ENCODE measurements at places on chromosomes 1 and 21.

DNA sequence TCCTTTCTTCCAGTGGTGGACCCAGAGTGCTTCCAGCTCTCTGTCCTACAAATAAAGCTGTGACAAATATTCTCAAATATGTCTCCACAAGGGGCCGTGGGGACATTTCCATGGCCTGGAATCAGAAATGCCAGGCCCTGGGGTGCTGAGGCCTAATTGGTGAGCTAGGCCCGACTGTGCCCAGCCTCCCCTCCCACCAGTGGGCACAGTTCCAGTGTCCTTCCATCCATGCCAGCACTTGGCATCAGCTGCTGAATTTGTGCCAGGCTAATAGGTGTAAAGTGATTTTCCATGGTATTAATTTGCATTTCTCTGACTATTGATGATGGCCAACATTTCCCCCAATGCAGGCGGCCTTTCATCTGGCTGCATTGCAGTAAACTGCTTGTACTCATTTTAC lies 48.5 kb upstream of the B3GALT5 start:
- no peak for DNase-seq

GRCh38 chr1:117290890-117291289 lies 76.4 kb upstream of the MAN1A2 start:
- no peak for DNase-seq

DNA sequence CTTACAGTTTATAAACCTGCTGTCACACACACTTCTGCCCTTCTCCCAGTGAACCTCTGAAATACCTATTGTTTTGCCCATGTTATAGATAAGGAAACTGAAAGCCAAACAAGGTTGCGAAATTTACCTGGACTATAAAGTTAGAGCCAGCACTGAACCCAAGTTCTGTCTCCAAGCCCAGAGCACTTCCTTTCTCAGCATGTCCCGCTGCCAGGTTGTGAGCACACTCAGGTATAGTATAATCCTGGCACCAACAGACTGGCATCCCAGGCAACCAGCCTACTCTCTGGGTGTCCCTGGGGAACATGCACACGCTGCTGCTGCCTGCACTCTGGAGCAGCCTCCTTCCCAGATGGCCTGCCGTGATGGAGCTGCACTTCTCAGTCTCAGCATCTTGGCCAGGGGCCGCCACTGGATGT lies 45.1 kb downstream of the PGBD5 start:
- DNase-seq, result no peak

DNA sequence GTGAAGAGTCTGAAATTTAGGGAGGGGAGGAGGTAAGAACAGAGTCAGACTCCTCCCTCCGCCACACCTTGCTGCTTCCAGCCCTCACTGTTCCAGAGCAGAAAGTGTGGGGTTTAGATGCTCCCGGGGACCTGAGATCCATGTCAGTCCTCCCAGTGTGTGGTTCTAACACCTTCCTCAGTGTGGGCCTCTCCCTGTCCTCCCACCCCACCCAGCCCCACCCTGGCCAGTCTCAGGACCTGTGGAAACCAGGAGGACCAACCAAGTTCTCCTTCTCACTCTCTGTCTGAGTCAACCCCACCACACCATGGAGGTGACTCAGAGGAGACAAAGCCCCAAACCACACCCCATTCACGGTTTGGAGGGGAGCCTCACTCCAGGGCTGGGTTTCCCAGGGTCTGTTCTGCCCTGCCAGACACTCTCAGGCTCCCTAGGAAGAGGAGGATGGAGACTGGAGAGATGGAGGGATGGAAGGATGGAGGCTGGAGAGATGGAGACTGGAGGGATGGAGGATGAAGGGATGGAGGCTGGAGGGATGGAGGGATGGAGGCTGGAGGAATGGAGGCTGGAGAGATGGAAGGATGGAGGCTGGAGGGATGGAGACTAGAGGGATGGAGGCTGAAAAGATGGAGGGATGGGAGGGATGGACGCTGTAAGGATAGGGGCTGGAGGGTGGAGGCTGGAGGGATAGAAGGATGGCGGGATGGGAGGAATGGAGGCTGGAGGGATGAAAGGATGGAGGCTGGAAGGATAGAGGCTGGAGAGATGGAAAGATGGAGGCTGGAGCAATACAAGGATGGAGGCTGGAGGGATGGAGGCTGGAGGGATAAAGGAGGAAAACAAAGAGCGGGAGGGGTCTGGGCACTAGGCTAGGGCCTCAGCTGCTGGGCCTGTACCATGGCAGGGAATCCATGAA lies 100.9 kb upstream of the RUNX3 start:
- DNase-seq, result no peak

- DNase-seq, result no peak
Measured at GRCh38 chr1:79215311-79215710, 208.8 kb upstream of the ADGRL4 start.

- no peak for DNase-seq
Measured at GRCh38 chr21:36030581-36031189, 29.6 kb downstream of the SETD4 start.

DNA sequence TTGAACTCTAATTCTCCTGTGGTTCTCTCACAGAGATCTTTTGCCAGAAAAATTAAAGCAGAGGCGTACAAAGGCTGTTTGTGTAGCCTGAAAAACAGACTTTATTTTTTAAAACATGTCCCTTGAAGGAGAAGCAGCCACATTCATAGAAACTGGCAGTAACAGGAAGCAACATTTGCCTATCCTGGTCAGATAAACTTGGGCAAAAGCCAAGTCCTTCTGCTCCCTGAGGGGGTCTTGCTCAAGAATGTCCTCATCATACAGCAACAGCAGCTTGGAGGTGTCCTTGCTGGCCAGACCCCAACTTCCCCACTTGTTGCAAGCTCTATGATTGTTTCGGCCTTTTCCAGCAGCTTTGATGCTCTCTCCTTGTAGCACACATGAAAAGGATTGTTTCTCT lies 36.3 kb downstream of the MSTO1 start:
- no peak for DNase-seq

GRCh38 chr1:212612041-212612961 lies 3.7 kb downstream of the ATF3 start:
- no peak for DNase-seq

DNA sequence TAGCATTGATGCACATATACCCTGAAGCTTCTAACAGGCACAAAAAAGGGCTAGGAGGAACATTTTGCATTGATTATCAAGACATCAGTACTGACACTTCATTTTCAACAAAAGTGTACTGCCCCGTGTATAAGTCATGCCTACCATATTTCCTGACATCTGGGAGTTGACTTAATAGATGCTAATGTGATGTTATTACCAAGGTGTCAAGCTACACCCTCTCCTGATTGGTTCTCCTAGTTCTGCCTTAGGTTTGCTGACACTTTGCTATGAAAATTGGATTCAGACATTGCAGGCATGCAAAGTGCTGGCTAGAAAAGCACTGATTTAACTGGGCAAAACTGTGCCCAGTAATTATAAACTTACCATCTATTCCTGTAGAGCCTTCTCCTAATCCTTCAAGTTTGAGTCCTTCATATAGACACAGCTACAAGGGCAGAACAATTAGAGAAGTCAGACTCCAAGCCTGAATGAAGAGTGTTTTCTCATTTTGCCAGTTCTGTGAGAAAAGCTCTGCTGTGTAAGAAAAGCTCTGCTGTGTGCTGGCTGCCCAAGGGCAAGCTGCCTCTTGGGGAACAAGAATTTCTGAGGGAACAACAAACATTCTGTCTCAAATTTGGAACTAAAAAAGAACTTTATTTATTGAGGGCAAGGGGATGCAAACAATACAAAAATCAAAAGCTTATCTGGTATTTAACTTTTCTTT lies 11.2 kb downstream of the S100A10 start:
- no peak for DNase-seq

DNA sequence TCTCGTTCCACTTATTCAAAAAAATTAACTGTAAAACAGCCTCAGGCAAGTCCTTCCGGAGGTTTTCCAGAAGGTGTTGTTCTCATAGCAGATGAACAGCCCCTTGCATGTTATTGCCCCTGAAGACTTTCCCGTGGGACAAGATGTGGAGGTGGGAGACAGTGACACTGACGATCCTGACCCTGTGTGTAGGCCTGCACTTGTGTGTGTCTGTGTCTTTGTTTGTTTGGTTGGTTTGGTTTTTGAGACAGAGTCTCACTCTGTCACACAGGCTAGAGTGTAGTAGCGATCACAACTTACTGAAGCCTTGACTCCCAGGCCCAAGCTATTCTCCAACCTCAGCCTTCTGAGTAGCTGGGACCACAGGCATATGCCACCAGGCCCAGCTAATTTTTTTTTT lies 12.6 kb downstream of the ETV3L start:
- DNase-seq, result no peak

DNA sequence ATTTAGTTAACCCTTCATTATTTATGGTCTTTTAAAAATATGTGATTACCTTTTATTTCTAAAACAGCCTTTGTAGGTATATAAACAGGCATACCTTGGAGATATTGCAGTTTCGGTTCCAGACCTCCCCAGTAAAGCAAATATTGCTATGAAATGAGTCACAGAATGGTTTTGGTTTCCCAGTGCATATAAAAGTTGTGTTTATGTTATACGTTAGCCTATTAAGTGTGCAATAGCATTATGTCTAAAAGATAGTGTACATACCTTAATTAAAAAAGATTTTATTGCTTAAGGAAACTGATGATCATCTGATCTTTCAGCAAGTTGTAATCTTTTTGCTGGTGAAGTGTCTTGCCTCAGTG lies 44.1 kb downstream of the XCL2 start:
- DNase-seq, result no peak

DNA sequence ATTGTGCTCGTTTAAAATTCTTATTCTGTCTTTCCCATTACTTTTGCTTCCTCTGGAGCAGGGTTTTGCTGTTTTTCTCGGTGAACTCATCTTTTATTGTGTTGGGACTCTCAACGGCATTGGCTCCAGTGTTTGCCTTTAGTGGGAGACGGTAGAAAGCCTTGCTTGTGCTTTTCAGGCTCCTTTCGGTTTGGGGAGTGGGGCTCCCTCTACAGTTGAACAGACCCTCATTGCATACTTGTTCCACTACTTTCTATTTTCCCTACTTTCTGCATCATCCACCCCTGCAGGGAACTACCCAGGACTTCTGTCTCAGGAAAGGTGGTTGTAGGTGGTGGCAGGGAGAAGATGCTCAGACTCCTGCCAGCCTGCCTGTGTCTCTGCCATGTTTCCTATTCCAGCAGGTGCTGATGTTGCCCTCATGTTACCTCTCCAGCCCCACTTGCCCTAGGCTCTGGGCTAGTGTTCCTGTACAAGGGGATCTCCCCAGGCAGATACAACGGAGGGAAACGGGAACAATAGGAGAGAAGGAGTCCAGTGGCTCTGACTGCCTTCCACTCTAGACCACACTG lies 68.5 kb upstream of the ZBTB18 start:
- no peak for DNase-seq

GRCh38 chr1:59165353-59165752 lies 131.5 kb upstream of the FGGY start:
- no peak for DNase-seq

Measured in stimulated activated CD8-positive, alpha-beta memory T cell treated with anti-CD3 and anti-CD28 coated beads, Interleukin-15, amount 100 ng/mL, for 24 hours (primary cell).